Inflammatory macrophage (primary cell): ENCODE measurements at places on chromosomes 2 and 18.
A peak's percentile ranks its signal among the peaks of the same experiment; 100 is the strongest.

DNA sequence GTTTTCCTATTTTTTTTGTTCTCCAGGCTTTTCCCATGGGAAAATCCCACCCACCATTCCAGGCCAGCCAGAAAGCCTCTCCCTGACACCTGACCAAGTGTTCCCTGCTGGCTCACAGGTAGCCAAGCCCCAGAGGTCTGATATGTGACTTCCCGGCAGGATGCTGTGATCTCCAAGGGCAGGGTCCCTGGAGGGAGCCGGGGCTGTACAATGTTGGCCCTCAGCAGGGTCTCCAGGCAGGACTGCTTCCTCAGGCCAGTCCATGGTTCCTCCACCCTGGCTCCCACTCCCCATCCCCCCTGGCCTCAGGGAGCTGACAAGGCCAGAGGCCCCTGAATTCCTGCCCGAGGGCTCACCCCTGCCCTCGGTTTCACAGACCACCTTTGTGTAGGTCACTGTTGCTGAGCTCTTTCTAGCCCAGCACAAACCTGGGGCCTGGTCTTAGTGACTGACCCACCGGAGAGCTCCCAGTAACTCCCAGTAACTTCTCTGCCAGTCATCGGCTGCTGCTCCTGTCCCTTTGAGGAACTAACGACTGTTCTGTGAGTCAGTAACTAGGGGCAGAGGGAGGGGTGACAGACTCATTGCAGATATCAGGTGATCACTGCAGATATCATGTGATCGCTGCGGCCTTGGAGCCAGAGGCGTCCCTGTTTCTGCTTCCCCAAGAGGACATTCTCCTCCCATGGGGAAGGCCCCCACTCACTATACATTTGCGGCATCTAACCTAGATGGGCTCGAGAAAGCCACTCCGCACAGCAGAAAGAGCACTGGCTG lies 38.7 kb downstream of the SDC1 start:
- peak; percentile 95 for DNase-seq

DNA sequence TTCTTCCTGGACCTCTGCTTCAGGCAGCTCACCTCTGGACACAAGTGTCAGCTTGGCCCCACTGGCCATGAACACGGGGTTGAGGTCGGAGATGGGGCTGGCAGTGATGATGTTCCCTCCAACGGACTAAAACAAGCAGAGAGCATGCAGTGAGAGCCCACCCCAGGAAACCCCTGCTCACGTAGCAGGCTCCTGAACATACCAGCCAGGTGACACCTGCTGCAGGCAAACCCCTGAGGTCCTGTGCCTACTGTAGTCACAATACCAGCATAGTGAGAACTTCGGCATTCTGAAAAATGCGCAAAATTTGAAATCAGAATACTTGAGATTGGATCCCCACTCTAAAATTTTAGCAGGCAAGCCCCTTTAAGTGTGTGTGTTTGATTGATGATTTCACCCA lies 32.9 kb downstream of the XDH start:
- no peak for DNase-seq

DNA sequence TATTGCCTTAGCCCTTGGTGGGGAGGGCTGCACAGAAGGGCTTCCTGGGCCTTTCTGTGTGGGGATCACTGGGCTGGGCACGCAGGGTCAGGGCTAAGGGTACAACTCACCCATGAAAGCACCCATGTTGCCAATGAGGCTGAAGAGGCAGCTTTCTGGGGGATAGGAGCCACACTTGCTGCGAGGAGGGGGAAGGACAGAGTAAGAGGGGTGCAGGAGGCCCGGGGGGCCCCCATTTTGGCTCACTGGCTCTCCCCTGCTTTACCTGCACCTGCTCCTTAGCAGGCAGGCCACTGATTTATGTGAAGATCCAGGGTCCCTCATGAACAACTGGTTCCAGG lies 2.3 kb downstream of the TMEM150A start:
- DNase-seq, result no peak

DNA sequence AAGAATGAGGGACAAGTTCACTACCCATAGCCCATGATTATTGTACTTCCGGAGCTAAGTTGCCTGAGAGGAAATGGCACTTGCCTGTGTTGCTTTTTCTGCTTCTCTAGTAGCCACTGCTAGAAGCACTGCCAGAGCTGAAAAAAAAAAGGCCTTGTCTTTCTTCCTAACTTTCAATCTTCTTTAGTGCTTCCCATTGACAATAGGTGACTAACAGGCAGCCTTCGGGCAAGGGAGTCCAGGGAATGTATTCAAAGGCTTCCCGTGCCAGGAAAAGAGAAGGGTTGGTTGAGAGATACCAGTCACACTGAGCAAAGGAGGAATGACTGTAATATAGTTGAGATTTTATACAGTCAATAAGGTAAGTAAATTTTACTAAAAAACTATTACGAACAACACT lies 242.0 kb downstream of the CALCRL start:
- DNase-seq, result no peak

DNA sequence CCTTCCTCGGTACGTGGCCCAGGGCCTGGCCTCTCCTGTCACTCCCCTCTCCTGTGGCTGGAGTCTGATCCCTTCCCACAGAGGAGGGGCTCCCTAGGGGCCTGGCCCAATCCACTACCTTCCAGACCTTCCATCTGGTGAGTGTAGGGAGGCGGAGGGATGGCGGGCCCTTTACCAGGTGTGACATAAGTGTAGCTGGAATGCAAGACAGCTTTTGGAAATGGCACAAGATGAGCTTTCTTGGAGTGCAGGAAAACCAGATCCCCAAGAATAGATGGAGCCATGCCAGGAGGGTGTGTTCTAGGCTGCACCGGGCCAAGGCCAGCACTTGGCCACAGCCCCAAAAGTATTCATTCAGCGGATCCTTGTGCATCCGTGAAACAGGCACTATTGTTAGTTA lies 30.1 kb downstream of the IGFBP5 start:
- DNase-seq, result no peak

GRCh38 chr2:181552808-181553207 lies 95.6 kb downstream of the ITGA4 start:
- no peak for DNase-seq
